HS-5 (cell line): ENCODE measurements at places on chromosomes 13 and 19.

GRCh38 chr19:6273701-6274601 is 5.8 kb downstream of the MLLT1 start:
- peak; percentile 68 for DNase-seq

DNA sequence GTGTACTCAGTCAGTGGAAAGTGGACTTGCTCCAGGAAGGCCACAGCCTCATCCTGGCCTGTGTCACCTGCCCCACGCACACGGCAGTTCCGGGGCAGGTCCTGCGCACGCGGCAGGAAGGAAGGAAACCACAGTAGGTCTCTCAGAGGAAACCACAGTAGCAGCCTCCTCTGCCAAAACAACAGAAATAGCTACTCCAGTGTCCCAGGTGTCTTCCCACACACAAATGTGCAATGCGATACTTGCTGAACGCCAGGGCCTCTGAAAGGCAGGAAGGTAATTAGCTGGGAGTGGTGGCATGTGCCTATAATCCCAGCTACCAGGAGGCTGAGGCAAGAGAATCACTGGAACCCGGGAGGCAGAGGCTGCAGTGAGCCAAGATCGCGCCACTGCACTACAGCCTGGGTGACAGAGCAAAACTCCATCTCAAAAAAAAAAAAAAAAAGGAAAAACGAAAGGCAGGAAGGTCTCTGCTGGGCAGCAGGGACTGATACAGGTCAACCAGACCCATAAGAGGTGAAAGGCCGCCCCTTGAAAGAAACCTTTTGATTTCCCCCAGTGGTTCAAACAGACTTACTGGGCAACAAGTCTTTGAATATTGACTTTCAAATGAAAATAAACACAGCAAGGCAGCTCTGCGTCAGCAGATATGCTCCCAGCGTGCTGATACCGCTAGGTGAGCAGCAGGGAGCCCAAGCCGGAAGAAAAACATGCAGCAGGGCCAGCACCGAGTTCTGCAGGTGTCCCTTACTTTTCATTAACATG is 49.5 kb downstream of the CRYL1 start:
- DNase-seq, result no peak

- DNase-seq, result no peak
Observed at GRCh38 chr19:4684312-4685095, 14.4 kb upstream of the MYDGF start.

DNA sequence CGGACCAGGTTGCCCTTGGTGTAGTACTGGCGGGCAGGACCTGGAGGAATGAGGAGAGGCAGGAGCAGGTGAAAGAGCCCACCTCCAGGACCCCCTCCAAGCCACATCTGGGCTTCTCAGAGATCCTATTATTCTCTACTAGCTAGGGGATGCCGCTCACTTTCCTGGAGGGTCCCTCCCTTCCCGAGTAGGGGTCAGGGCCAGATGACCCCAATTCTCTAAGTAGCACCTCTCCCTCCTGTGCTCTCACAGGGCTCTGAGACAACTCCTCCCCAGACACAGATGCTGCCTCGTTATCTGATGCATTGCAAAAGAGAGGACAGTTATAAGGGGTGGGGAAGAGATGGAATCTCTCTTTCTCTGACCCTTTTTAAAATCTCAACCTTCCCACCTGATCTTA is 22.9 kb downstream of the GP6 start:
- DNase-seq, result no peak

GRCh38 chr13:22703601-22704209 is 477.1 kb upstream of the SGCG start:
- no peak for DNase-seq

GRCh38 chr13:112885782-112886268 is 83.2 kb upstream of the MCF2L start:
- peak; percentile 15 for DNase-seq

DNA sequence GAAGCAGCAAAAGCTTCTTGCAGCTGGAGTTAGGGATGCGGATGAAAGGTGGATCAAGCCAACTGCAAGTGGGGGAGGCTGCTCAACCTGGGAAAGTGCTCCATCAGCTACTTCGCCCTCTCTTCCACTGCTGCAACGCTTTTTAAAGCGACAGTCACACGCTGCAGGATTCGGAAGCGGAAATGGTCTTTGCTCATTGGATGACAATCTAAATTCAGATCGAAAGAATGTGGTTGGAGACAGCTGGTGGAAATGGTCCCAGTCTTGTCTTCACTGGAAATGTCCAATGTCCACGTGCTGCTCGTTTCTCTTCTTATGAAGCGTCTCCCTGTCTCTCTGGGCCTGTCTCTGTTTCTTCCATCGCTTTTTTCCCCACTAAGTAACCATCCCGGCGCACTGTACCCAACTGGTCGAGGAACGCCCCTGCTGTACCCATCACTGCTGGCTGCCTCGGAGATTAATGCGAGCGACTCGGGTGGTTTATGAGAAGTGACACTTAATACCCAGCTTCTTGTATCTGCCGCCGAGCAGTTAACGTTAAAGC is 2.1 kb upstream of the FGF9 start:
- no peak for DNase-seq

GRCh38 chr19:6214881-6215541 is 64.8 kb downstream of the MLLT1 start:
- DNase-seq, result no peak

DNA sequence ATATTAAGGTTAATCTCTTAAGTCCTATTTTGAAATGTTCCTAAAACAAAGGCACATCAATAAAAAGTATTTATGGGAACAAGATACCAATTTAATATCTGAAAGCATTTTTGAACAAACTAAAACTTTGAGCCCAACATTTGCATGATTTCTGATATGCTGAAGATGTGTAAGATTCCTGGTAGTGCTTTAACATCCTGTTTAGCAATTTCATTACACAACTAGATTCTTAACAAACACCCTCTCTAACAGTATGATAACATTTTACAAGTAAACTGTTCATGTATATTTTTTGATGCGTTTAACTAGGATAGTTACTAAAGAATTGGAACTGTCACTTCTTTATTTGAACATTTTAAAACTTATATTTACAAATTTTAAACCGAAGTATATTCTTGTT is 63.9 kb downstream of the DACH1 start:
- DNase-seq, result no peak

DNA sequence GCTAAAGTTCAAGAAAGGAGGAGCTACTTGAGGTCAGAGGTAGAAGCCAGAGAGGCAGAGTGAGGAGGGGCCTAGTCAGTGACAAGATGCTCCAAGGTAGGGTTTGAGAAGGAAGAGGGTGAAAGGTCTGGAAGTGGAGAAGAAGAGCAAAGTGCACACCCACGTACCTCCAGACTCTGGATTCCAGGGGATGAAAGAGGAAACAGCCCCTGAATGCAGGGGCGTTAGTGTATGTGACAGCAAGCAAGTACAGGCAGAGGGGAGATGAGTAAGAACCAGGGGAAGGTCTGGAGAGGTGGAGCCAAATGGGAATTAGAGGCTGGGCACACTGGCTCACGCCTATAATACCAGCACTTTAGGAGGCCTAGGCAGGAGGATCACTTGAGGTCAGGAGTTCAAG is 8.7 kb downstream of the RPS28 start:
- DNase-seq, result no peak
